ENCODE measurements at places on chromosomes 6 and 20.

DNA sequence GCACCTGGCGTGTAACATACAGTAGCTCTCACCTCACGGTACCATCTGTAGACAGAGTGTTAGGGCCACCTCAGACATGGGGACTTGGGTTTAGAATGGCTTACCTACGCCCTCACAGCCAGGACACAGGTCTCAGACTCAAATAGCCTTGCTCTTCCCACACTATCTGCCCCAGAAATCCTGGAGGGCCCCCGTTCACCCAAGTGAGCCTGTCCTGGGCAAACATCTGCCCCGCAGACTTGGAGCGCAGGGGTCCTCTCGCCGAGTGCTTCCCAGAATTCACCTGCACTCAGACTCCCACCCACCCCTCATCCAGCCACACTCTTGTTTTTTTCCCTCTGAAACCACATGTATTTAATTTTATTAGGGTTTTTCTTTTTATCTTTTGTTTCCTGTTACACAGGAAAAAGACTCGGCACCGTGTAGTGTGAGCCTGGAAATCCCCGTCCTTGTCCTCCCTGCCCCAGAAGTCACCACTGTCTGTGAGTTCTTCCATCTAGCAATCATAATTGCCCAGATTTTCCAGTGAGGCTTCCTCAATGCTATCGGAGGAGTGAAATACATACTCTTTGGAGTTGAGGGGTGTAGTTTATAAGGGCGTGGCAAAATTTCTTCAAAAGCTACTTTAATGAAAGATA, 17.1 kb upstream of the MAP1LC3A start:
- no peak for DNase-seq

GRCh38 chr6:31728767-31729514, at the start of gene DDAH2:
DDAH2 (minus strand) TSS chr6:31729299; CDS start chr6:31729161, 138 bp downstream.
- no peak for DNase-seq

GRCh38 chr6:14673201-14673600, 555.6 kb downstream of the CD83 start:
- peak; percentile 75 for DNase-seq

DNA sequence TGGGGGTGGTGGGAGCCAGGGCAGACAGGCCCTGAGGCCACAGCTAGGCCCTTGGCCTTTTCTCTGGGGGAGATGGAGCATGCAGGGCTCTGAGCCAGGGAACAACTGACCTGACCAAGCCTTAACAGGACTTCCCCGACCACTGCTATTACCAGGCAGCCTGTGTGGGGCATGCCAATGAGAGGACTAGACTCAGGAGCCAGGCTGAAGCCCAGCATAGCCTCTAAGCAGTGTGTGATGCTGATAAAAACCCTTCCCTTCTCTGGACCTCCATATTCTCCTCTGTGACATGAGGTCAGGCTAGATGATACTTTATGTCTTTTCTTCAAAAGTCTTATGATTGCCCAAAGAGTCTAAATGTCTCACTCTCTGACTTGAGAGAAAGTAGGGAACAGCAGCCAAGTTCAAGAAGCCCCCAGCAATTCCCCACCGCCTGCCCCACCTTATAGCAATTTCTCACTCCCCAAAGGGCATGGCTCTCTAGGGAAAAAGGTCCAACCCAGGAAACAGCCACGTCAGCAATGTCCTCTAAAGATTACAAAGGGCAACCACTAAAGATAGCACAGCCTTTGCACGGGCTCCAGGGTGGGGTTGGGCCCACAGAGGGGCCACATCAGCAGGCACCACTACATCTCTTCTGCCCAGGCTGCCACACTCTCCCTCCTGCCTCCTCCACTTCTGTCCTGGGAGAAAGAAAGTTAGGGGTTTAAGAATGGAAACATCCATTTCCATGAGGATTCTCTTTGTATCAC, 71.3 kb downstream of the TRERF1 start:
- DNase-seq, result no peak

GRCh38 chr6:87340230-87340629, 4.4 kb upstream of the C6orf163 start:
- no peak for DNase-seq

DNA sequence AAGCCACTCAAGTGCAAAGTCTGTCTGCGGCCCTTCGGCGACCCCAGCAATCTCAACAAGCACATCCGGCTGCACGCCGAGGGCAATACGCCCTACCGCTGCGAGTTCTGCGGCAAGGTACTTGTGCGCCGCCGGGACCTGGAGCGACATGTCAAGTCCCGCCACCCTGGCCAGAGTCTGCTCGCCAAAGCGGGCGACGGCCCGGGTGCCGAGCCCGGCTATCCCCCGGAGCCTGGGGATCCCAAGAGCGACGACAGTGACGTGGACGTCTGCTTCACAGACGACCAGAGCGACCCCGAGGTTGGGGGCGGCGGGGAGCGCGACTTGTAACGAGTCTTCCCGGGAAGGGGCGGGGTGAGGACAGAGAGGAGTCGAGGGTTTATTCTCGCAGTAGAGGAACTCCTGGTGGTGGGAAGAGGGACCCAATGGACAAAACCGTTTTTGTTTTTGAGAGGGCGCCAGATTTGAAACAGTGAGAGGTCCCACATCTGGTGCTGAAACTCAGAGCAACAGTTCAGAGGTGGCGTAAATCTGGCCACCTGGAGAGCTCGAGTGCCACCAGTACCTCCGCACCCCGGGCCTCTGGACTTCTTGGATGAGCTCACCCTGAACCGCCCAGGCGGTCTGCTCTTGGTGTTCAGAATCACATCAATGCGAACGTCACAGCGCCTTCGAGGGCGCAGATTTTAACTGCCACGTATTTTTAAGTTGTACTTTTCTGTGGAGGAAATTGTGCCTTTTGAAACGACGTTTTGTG, 8.0 kb downstream of the PRDM13 start:
- DNase-seq, result no peak

- no peak for DNase-seq
These were observed 106.5 kb downstream of the TCP11 start for GRCh38 chr6:35034411-35035191.

DNA sequence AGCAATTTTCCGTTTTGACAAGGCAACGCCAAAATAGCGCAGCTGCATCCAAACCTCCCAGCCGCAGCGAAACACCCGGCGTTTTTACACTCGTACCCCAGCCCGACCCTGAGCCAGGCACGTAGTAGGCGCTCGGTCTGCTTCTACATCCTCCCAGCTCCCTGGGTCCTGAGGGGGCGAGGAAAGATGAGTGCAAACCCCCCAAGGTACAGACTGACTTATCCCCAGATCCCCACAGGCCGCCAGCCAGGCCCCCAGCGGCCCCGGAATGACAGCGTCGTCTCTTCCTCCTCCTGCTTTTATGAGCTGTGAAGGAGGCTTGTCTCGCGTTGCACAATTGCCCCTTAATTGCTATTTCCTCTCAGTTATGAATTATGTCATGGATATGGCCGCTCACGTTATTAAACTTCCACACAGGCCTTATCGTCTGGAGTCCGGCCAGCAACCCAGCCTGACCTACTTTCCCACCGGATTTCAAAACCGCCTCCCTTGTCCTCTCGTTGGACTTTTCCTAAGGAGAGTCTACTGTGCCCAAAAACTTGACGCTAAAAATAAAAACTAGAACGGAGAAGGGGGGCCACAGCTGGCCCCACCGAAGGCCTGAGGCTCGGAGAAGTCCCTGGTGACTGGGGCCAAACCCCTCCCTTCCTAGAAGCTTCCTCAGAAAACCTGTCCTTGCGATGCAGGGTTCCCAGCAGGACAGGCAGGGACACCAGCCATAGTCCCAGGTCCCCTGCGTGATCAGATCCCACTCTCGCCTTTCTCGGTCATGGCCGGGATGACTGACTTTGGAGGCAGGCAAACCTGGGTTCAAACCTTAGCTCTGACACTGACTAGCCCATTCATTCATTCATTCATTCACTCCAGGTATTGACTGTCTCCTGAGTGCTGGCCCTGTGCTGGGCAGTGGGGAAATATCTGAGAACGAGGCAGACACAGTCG, 130.9 kb upstream of the PTPN1 start:
- peak; percentile 93 for DNase-seq

- no peak for DNase-seq
These were observed 8.6 kb upstream of the WFDC9 start for GRCh38 chr20:45639687-45640086.

GRCh38 chr6:159499034-159499433, 194.0 kb downstream of the SOD2 start:
- DNase-seq, result no peak

GRCh38 chr20:16123623-16124022, 449.6 kb downstream of the KIF16B start:
- DNase-seq, result no peak

- no peak for DNase-seq
These were observed 199.4 kb upstream of the ZNF217 start for GRCh38 chr20:53792946-53793536.

DNA sequence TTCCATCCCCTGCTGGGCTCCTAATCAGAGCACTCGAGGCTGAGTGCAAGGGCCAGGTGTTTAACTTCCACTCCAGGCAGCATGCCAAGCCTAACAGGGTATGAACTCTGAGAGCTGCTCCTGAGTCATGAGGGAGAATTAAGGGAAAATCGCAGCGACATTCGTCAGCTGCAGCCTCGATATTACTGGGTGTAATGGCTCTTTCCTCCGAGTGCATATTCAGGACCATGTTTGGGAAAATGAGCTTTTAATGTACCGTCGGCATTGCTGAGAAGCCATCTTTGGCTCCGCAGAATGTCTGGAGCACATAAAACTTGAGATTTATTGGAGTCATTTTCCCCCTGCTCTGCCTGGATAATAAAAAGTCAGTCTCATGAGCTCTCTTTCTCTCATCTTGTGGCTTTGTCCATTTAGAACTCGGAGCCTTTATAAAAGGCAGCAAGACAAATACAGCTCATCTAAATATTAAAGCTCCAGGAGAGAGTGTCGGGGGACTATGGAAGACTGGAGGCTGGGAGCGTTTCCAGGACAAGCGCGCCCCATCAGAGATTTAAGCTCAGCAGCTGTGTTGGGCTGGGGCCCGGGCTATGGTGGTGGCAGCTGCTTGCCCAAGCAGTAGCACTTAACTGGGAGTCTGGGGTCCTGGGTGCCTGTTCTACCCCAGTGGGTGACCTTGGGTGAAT, 103.7 kb downstream of the TOX2 start:
- DNase-seq, result peak; percentile 97

- DNase-seq, result peak; percentile 4
These were observed 69.1 kb downstream of the GRIK2 start for GRCh38 chr6:101462576-101462975.

DNA sequence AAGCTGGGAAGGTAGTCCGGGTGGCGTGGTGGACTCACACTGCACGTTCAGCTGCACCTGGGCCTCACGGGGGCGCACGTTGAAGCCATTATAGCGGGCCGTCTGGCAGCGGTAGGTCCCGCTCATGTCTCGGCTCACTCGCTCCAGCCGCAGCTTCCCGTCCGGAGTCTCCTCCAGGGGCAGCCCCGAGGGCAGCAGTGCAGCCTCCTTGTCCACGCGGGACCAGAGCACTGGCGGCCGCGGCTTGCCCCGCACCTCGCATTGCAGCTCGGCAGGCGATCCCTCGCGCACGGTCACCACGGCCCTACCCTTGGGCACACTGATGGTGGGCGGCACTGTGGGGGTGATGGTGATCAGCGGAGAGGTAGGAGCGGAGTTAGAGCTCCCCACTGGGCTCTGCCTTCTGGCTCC, 47.6 kb downstream of the MDGA1 start:
- no peak for DNase-seq

DNA sequence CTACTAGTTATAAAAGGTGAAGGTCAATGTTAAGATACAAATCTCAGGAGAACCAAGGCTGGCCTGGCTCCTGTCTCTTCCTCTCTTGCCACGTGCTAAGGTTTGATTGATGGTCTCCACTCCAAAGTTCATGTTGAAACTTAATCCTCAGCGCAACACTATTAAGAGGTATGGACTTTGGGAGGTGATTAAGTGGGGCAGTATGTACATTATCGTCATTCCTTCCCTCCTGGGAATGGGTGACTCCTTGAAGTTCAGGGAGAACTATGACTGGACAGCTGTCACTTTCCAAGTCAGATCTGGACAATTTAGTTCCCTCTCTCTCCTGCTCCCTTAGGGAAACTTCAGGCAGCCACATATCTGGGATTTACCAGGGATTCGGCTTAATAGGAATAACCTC, 50.5 kb downstream of the KCNK5 start:
- DNase-seq, result no peak

DNA sequence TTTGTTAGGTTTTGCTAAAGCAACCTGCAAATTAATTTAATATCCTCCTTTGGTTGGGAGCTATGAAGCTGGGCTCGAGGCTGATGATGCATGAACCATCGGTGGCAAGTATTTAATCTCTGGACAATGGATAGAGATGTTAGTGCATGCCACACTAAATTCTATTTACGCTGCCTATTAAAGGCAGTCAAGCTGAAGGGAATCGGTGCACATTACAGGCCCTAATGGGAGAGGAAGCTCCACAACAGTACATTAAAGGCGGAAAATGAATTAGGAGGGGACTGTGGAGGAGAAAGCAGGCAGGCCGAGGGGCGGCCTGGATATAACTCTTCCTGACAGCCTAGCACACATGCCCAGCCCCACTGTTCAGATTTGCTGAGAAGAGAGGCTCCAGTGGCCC, 132.4 kb upstream of the MAFB start:
- no peak for DNase-seq

DNA sequence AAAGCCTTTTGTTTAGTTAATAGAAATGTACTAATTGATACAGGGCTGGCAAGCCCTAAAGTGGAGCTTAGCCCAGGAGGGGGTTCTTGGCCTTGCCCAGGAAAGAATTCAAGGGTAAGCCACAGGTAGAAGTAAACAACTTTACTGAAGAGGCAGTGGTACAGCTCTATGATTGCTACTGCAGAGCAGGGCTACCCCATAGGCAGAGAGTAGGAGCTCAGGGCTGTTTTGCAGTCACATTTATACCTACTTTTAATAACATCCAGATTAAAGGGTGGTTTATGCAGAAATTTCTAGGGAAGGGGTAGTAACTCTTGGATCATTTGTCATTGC, 680.4 kb upstream of the GJE1 start:
- DNase-seq, result no peak

DNA sequence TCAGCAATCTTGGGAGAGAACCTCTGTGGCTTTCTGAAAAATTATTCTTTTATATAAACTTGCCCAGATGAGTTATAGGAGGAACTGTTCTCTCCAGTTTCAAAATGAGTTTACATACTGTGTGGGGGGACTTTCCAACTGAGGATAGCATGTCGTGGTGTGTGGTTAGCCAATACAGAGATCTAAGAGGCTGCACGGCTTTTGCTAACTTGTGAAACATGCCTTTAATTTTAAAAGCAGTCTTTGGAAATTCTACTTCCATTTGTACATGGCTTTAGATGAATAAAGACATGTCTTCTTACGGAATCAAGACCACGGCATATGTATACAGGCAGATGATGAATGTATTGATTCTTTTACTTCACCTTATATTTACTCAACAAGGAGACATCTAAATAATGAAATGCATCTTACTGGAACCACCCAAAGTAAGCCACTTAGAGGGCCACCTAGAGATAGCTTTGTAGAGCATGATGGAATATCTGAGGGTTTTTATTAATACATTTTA, 39.8 kb downstream of the HIVEP1 start:
- peak; percentile 49 for DNase-seq

Data from fibroblast of skin of right quadriceps (primary cell).